ENCODE measurements at places on chromosomes 1 and 21. TPM values are rescaled to one million over a fixed set of nuclear protein-coding genes. Genes with fewer than 3 reads are reported as not detected.

LRRC39 gene
- total RNA-seq: 0.32 TPM

SPEN gene
- total RNA-seq: 52.1 TPM

SLC30A2 gene
- not detected for total RNA-seq

ST6GALNAC3 gene
- total RNA-seq: 1.4 TPM

TMEM269 gene
- total RNA-seq: 0.53 TPM
